ENCODE measurements at places on chromosomes 16 and 17. TPM values are rescaled to one million over a fixed set of nuclear protein-coding genes. Genes with fewer than 3 reads are reported as not detected.

ABCC11 gene
- total RNA-seq, result 0.03 TPM

OTOP3 gene
- total RNA-seq, result not detected

MRM1 gene
- total RNA-seq, result 19.3 TPM

TBC1D3E gene
- total RNA-seq, result not detected

CHAD gene
- not detected for total RNA-seq

ABCC12 gene
- total RNA-seq, result not detected

HASPIN gene
- total RNA-seq, result 39.1 TPM

KRT20 gene
- not detected for total RNA-seq

CHST5 gene
- total RNA-seq, result 0.90 TPM

HSD11B2 gene
- total RNA-seq, result 35.1 TPM

DNA sequence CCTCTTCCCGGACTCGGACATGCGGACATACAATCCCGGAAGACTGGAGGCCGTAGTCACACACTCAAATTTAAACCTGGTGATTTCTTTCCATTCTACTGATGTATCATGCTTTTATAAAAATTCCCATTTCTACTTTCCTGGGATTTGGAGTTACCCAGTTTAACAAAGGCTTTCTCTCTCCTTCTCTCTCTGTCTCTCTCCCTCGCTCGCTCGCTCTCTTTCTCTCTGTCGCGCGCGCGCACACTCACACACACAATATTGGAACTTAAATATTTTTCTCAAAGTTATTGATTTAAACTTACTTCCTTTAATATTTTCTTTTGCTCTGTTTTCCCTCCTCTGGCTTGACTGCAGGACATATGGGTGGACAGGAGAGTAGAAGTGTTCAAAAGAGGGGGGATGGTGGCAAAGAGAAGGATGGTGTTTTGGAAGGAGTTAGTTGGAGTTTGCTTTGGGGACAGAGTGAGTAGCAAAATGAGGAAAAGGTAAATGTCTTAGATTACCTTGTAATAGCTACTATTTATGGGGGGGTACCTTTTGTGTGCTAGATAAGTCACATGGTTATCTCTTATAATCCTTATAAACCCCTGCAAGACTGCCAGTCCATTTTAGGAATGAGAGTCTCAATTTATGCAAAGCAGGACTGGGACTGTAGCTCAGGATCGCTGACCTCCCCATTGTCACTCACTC, 878 bp upstream of the TRIM25 start:
- DNase-seq, result no peak

DNA sequence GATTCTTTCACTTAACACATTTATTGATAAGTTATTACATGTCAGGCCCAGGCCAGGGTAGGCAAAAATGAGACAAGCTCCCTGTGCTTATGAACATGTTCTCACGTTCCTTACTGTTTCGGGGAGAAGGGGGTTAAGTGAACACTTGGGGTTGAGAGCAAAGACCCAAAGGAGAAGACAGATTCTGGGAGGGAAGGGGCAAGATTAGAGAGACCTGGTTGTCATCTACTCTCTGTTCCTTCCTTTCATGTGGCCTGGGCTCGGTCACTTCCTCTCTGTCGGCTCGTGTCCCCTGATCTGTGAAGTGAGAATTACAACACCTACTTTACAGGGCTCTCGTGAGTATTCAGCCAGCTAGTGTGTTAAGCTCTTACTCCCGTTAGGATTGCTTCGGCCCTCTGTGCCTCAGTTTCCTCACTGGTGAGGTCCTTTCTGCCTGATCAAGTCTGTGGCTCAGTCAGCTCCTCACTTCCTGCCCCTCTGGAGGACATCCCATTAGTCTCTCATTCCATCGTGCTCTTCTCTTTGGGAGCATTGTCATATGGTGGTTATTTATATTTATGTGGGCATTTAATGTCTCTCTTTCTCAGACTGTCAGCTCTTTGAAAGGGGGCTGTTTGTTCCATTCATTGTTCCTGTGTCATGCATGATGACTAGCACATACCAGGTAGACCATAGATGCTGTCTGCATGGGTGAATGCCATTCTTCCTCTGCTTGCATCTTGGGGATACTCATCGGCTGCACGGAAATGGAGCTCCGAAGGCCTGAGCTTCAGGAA, 38.9 kb downstream of the PLCG2 start:
- no peak for DNase-seq

DNA sequence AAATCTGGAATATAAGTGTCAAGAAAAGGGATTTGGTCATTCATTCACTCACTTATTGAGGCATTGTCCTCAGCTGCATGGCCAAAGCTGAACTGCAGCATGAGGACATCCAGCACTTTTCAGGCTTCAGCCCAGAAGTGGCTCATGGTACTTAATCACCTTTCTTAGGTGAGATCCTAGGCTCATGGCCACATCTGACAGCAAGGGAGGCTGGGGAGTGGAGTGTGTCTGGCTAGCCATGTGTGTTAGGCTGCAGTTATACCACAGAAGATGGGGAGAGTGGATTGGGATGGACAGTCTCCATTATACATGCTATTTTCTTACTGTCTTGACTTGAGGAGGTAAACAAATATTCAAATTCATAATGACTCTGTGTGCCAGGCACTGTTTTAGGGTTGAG, 68.8 kb downstream of the SHISA6 start:
- DNase-seq, result no peak

GRCh38 chr17:35539659-35540026, 2.2 kb upstream of the SLFN12L start:
- no peak for DNase-seq

GRCh38 chr16:4239020-4239419, 2.9 kb downstream of the SRL start:
- peak; percentile 22 for DNase-seq

- no peak for DNase-seq
Measured at GRCh38 chr17:65665966-65666365, 104.5 kb upstream of the AXIN2 start.

DNA sequence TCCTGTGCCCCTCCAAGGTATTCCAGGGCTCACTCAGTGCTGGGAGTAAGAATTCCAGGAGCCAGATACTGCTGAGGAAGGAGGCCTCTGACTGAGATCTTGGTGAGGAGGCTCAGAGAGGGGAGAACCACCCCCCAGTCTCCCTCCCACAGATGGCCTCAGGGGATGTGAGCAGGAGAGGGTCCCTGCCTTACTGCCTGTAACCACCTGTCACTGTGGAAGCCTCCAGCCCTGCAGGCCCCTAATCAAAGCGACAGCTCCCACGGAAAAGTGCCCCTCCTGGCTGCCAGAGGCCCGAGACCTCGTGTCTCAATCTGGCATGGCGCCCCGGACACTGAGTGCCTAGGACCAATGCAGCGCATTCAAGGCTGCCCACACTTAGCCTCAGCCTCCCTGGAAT, 7.7 kb upstream of the C17orf113 start:
- DNase-seq, result no peak

DNA sequence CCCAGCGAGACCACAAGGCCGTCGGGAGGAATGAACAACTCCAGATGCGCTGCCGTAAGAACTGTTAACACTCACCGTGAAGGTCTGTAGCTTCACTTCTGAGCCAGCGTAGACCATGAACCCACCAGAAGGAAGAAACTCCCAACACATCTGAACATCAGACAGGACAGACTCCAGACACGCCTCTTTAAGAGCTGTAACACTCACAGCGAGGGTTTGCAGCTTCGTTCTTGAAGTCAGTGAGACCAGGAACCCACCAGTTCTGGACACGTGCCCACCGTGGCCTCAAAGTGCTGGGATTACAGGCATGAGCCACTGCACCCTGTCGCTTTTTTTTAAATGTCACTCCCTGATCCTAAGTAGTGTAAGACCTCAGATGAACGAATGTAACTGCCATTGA, 17.3 kb downstream of the KPNA2 start:
- DNase-seq, result no peak

DNA sequence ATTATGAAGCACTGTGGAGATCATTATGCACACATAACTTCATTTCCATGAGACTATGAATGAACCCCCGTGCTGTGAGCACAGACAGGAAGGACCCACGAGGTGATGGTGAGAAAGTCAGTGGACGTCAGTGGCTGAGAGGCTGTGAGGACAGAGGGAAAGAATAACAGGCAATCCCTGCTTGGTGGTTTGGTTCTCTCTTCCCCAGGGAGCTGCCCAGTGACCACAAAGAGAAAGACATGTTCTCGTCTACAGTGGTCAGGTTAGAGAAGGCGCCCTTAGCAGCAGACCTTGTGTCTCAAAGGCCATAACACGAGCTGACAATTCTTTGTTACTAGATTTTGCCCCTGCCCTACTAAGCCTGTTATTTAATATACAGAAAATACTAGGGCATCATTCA, 609.2 kb downstream of the TOX3 start:
- DNase-seq, result no peak

DNA sequence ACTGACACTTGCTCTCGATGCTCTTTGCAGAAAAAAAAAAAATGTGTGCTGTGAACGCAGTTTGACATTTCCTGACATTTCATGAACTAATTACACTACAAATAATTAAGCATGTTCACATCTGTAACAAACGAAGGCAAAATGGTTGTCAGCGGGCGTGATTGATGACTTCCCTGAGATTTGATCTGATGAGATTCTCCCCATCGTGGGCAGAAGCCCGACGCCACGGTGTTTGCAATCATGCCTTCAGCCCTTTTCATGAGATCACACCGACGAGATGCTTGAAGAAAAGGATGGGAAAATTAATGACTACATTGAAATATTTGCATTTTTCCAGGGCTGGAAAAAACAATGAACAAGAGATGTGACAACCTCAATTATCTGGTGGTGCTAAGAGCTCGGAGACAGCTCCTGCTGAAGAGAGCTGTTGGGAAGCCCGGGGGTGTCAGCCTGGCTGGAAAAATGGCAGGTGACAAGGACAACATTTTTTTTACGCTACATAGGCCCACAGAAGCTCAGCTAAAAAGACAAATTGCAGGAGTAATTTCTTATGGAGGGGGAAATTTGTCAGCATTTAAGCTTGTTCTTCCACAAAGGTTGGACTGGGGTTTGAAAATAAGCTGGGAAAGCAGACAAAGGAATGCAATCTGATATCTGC, 259.4 kb upstream of the IRX3 start:
- no peak for DNase-seq
